Placental epithelial cell (primary cell): ENCODE measurements at places on chromosomes 7 and 10. TPM values are rescaled to one million over a fixed set of nuclear protein-coding genes. Genes with fewer than 3 reads are reported as not detected.

ACTL6B gene
- not detected in 2 replicates for total RNA-seq

MKRN1 gene
- 57.7 and 74.6 TPM in 2 replicates for total RNA-seq

GPNMB gene
- 2.0 and 4.9 TPM in 2 replicates for total RNA-seq

RBP4 gene
- 0.79 and 2.2 TPM in 2 replicates for total RNA-seq

GPR37 gene
- total RNA-seq: 2.0 and 8.8 TPM in 2 replicates

SHOC2 gene
- total RNA-seq: 35.3 and 54.7 TPM in 2 replicates

KMT2E gene
- total RNA-seq: 77.3 and 98.9 TPM in 2 replicates

UPK3B gene
- total RNA-seq: 23.4 and 47.5 TPM in 2 replicates

GDF2 gene
- not detected in 2 replicates for total RNA-seq

ASB15 gene
- 0.11 TPM in 1 of 2 replicates, not detected in the other for total RNA-seq

ANTXRL gene
- total RNA-seq: not detected in 2 replicates

IL6 gene
- 0.39 TPM in 1 of 2 replicates, not detected in the other for total RNA-seq

GARIN1A gene
- 0.76 and 1.2 TPM in 2 replicates for total RNA-seq

CPN1 gene
- total RNA-seq: not detected in 2 replicates

GBX1 gene
- total RNA-seq: not detected in 2 replicates

PPP1R9A gene
- 0.43 and 1.6 TPM in 2 replicates for total RNA-seq

TCF7L2 gene
- total RNA-seq: 3.9 and 7.5 TPM in 2 replicates

SP4 gene
- 3.1 and 4.9 TPM in 2 replicates for total RNA-seq

SYT15B gene
- total RNA-seq: under 0.01 TPM in 1 of 2 replicates, not detected in the other

POU6F2 gene
- total RNA-seq: not detected in 2 replicates

MAT1A gene
- not detected in 2 replicates for total RNA-seq

PRKCQ gene
- total RNA-seq: 0.11 and 1.2 TPM in 2 replicates

AOAH gene
- 0.22 and 0.79 TPM in 2 replicates for total RNA-seq

TRIM74 gene
- not detected in 2 replicates for total RNA-seq

SDK1 gene
- total RNA-seq: 0.22 and 1.6 TPM in 2 replicates

FAM25A gene
- not detected in 2 replicates for total RNA-seq

EPHB6 gene
- total RNA-seq: 12.6 and 33.0 TPM in 2 replicates

GNGT1 gene
- not detected in 2 replicates for total RNA-seq

ZDHHC4 gene
- total RNA-seq: 59.1 and 69.9 TPM in 2 replicates

CYP3A7 gene
- 0.22 TPM in 1 of 2 replicates, not detected in the other for total RNA-seq

CBX3 gene
- 67.1 and 72.8 TPM in 2 replicates for total RNA-seq

AKR1B1 gene
- 101 and 123 TPM in 2 replicates for total RNA-seq

PPP1R3C gene
- 1.1 and 2.0 TPM in 2 replicates for total RNA-seq

ATP6V0A4 gene
- under 0.01 and 4.1 TPM in 2 replicates for total RNA-seq

VWC2 gene
- not detected in 2 replicates for total RNA-seq

WDR37 gene
- 13.0 and 20.6 TPM in 2 replicates for total RNA-seq

TAF5 gene
- 2.3 and 3.9 TPM in 2 replicates for total RNA-seq

IFIT2 gene
- total RNA-seq: 0.79 and 5.2 TPM in 2 replicates

AOC1 gene
- total RNA-seq: not detected in 2 replicates

SOSTDC1 gene
- not detected in 2 replicates for total RNA-seq

ASIC3 gene
- 0.22 and 1.2 TPM in 2 replicates for total RNA-seq

TMEM225B gene
- total RNA-seq: 5.5 TPM in 1 of 2 replicates, not detected in the other

RAB19 gene
- total RNA-seq: not detected in 2 replicates

STEAP4 gene
- total RNA-seq: under 0.01 TPM in 1 of 2 replicates, not detected in the other

SFRP5 gene
- total RNA-seq: not detected in 2 replicates
